ENCODE measurements at places on chromosomes 7 and 10.

GRCh38 chr7:2559283-2559950 is 638 bp downstream of the IQCE start:
- no peak for DNase-seq

- DNase-seq = no peak
Measured at GRCh38 chr10:3944591-3944990, 159.6 kb upstream of the KLF6 start.

- DNase-seq = no peak
Measured at GRCh38 chr10:34280599-34281374, 534.3 kb downstream of the PARD3 start.

- DNase-seq = peak; percentile 35
Measured at GRCh38 chr10:35194906-35195305, 68.3 kb downstream of the CREM start.

GRCh38 chr7:14690486-14690885 is 212.1 kb downstream of the DGKB start:
- DNase-seq = no peak

DNA sequence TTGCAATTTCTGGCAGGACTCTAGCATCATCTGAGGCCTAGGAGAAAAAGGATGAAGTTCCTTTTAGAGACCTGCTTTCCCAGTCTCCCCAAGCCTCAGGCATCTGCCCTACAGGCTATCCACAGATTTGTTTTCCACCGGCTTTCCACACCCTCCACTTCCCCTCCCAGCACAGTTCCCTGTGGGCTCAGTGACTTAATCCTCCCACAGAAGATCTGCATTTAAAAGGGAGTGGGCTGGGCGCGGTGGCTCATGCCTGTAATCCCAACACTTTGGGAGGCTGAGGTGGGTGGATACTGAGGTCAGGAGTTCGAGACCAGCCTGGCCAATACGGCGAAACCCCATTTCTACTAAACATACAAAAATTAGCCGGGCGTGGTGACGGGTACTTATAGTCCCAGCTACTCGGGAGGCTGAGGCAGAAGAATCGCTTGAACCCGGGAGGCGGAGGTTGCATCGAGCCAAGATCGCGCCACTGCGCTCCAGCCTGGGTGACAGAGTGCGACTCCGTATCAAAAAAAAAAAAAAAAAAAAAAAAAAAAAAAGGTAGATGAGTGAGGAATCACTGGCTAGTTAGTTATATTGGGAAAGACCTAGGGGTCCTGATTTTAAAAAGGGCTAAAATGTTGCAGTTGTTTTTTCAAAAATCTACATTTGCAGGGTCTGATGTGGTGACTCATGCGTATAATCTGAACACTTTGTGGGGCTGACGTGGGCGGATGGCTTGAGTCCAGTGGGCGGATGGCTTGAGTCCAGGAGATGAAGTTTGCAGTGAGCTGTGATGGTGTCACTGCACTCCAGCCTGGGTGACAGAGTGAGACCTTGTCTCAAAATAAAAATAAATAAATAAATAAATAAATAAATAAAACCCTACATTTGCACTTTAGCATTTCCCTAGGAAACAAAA is 119.5 kb downstream of the BAMBI start:
- DNase-seq = no peak

GRCh38 chr7:118492466-118492865 is 268.0 kb downstream of the ANKRD7 start:
- DNase-seq = no peak

DNA sequence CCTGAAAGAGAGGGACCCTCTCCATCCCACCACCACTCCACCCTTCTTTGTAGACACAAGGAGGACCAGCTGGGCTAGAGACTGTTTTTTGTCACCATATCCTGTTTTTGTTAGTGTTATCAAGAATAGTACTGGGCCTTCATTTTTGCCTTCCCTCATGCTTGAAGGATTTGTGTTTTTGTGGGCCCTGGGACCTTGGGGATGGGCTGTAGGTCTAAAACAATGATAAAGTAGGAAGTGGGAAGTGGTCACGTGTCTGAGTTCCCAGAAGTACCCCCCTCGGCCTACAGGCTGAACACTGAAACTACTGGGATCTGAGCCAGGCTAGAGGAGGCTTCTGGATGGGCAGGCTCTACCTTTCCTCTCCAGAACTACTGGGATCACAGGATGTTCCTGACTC is 8.9 kb downstream of the AGFG2 start:
- no peak for DNase-seq

DNA sequence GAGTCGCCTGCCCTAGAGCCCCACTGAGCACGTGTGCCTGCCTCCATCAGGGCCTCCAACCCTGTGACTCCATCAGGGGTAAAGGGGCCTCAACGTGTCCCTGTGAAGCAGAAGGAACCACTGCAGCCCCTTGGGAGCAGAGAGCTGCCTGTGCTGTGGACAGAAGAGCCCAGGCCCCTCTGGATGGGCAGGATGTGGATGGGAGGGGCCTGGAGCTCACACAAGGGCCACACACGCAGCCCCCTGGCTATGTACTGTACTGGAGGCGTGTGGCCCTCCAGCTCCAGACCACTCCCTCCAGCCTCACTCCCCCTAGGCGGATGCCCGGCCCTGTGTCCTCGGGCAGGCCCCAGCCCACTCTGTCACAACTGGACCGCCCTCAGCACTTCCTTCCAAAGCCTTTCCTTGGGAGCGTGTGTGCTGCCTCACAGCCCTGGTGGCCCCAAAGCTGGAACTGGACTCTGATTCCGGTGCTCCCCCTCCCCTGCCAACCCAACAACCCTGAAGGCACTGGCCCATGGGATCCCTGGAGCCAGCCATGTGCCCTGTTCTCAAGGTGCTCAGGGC is 238.0 kb downstream of the TCERG1L start:
- no peak for DNase-seq

- DNase-seq = peak; percentile 65
Measured at GRCh38 chr7:44587843-44588711, 6.0 kb upstream of the TMED4 start.

GRCh38 chr10:23442936-23443335 is 4.1 kb downstream of the OTUD1 start:
- no peak for DNase-seq

- no peak for DNase-seq
Measured at GRCh38 chr7:144670218-144670617, 165.6 kb downstream of the TPK1 start.

DNA sequence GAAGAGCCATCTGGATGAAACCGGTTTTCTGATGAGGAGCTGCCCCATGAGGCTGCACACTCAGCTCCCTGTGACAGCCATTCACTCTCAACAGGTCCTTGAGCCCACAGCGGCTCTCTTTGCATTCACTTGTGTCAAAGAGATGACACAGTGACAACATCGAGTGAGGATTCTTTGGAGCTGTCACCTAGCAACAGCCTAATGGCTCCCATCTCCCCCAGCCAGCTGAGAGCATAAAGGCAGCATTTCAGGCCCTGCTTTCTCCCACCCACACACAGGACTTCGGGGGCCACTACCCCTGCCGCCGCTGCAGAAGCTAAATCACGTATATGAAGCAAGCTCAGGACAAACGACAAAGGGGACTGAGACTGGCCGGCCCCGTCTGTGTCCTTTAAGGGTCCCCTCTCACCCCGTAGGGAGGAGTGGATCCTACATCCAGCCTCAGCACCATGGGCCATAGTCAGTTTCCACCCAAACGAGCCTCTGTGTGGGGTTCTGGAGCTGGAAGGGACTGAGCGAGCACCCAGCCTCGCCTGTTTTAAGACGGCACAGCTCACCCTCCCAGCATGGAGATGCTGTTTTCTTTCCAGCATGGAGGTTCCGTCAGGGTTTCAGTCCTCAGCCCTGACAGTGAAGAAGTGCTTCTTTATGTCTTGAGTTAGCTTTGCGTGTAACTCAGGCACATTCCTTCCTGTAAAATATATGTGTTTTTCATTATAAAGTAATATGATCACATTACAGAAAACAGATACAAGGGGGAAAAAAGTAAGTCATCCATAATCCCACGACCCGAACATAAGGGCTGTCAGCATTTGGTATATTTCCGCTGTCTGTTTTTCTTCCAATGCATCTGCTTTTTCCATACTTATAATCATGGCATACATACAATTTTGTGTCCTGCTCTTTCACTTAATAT is 4.9 kb downstream of the CPA4 start:
- no peak for DNase-seq

- DNase-seq = no peak
Measured at GRCh38 chr10:132972986-132973902, 30.9 kb upstream of the CFAP46 start.

DNA sequence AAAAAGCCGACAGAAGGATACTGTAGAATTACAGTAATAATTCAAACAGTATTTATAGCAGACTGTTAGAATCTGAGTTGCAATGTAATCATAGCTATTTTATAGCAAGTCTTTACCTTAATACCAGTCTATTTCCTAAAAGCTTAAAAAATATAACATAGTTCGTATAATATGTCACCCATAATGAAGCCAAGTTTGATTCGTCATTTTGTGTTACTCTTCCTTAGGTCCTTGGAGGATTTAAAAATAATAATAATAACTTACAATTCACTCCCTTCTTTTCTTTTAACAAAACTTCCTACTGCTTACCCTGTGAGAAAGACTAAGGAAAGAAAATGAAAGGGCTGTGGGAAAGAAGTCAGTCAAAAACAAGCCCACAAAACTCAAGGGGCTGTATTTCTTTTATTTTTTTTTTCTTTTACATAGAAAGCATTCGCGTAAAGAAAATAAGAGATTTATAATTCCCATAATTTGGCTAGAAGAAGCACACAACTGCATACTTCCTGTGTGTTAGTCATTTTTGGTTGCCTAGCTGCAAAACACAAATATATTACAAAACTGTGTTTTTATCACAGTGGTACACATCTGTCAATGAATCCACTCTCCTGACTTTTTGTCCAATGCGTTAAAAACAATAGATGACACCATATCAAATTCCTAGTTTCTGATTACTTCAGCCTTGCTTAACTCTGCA is 187.2 kb upstream of the CELF2 start:
- no peak for DNase-seq

DNA sequence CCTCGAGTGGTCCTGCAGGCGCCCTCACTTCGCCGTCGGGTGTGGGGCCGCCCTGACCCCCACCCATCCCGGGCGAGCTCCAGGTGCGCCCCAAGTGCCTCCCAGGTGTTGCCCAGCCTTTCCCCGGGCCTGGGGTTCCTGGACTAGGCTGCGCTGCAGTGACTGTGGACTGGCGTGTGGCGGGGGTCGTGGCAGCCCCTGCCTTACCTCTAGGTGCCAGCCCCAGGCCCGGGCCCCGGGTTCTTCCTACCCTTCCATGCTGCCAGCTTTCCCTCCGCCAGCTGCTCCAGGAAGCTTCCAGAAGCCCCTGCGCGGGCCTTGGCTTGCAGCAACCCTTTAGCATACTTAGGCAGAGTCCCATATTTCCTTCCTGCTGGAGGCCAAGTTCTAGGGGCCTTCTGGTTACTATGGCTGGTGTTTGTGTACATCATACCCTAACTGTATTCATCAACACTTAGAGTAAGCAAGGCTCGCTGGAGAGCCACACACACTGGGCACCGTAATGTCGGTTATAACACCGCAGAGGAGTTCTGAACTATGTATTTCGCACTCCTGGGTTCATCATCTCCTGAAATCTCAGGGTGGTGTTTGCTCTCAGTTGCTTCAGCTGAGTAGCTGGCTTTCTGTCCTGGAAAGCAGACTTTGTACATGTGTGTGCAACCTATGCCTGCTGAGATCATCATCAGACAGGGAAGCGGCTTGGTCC is 471 bp downstream of the MGMT start:
- no peak for DNase-seq

GRCh38 chr10:33739031-33739430 is 404.6 kb upstream of the NRP1 start:
- DNase-seq = no peak

DNA sequence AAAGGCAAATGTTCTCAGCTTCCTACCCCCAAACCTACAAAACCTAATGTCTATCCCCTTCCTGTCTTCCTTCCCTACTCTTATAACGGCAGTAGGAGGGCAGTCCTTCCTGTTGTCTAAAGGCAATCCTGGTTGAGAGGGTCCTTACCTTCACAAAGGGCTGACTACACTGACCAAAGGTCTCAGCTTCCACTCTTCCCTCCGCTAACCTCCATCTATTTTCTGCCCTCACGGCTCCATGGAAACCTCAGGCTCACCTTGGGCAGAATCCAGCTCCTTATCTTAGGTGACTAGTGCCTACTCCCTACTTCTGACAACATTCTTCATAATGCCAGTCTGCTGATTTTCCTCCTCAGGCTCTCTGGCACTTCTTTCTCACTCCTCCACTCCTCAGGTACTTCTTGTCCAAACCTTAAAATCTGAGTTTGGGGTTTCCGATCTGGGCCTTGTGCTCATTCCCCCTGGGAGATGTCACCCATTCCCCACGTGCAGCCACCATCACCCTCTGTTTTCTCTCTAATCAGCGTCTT is 542 bp downstream of the FBXL13 start:
- no peak for DNase-seq

- no peak for DNase-seq
Measured at GRCh38 chr10:61958805-61959204, 57.3 kb downstream of the ARID5B start.

- DNase-seq = peak; percentile 8
Measured at GRCh38 chr7:30656006-30656957, 26.0 kb downstream of the CRHR2 start.

- DNase-seq = no peak
Measured at GRCh38 chr10:75483188-75483587, 51.8 kb downstream of the LRMDA start.

GRCh38 chr7:24861336-24861735 is 104.1 kb upstream of the GSDME start:
- DNase-seq = no peak

DNA sequence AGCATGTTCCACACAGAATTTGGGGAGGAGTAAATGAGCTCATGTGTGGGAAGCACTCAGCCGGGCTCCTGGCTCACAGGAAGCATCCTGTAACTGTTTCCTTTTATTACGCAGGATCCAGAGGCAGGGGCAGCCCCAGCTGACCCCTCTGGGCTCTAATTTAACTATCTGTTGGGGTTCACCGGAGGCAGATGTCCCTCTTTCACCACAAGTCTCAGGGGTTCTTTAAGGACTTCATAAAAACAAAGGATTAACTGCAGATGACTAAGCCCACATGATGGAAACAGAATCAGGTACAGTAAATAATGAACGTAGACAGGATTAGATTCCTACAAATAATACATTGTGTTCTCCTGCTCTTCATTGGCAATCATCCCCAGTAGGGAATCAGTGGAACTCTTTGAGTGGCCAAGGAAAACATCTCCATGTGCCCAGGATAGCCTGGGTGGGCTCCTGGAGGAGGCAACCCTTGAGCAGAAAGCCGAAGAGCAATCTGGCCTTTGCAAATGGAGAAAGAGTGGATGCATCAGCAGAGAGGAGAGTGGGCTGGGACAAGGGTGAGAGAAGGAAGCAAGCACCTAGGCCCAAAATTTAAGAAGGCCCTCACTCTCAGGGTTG is 24.6 kb downstream of the TBXAS1 start:
- no peak for DNase-seq
